ENCODE measurements at places on chromosomes 2 and 18.

GRCh38 chr2:65214361-65214760 is 13.3 kb upstream of the ACTR2 start:
- no peak for DNase-seq

GRCh38 chr2:146912536-146912935 is 932.3 kb upstream of the ACVR2A start:
- no peak for DNase-seq

GRCh38 chr2:231177156-231178025 is 21.0 kb upstream of the ARMC9 start:
- DNase-seq, result no peak

DNA sequence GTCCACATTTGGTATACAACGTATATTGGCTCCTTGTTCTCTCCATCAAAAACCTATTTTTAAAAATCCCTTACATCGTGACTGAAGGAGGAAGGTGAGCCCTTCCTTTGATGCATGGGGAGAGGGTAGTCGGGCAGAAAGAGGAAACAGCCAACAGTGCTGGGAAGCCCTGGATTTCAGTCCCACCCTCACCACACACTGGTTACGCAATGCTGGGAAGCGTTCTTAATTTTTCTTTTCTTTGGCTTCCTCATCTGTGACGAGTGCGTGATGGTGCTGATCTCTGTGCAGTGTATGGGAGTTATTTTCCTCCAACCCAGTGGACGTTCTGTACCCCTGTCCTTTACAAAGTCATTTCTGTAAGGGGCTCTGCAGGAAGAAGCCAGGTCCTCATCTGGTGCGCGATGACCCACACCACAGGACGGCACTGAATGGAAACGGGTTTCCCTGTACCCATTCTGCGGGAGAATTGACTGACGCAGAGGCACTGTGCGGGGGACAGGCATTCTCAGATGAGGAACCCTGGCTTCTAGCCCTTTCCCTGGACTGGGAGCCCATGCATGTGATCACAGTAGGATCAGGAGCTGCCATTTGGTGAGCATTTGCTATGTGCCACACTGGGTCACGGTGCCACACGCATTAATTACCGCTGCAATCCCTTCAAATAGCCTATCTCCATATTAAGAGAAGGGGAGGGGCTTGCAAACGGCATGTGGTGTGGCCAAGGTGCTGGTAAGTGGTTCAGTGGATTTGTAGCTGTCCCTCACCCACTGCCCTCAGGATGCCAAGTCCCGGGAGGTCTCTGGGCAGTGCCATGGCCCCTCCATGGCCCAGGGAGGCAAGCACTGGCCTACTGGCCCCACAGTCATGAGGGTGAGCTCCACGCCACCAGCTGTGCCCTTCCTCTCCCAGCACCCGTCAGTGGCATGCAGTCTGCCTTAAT is 4.3 kb downstream of the COLEC11 start:
- DNase-seq, result no peak

- DNase-seq, result no peak
These were observed 164.9 kb downstream of the SMAD7 start for GRCh38 chr18:48785736-48786454.

DNA sequence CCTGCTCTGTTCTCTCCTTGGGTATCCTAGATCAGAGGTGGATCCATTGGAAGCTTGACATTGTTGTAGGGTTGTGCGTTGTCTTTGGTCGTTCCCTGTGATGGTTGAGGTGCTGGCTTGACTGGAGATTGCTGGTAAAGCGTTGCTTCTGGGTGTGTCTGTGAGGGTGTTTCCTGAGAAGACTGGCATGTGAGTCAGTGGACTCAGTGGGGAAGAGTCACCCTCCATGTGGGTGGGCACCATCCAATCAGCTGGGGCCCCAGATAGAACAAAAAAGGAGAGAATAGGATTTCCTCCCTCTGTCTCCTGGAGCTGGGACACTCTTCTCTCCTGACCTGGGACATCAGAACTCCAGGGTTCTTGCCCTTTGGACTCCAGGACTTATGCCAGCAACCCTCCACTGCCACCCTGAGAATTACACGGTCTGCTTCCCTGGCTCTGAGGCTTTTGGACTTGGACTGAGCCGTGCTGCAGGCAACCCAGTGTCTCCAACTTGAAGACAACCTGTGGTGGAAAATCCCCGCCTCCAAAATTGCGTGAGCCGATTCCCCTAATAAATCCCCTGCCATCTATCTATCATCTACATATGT is 14.8 kb upstream of the REEP1 start:
- no peak for DNase-seq

DNA sequence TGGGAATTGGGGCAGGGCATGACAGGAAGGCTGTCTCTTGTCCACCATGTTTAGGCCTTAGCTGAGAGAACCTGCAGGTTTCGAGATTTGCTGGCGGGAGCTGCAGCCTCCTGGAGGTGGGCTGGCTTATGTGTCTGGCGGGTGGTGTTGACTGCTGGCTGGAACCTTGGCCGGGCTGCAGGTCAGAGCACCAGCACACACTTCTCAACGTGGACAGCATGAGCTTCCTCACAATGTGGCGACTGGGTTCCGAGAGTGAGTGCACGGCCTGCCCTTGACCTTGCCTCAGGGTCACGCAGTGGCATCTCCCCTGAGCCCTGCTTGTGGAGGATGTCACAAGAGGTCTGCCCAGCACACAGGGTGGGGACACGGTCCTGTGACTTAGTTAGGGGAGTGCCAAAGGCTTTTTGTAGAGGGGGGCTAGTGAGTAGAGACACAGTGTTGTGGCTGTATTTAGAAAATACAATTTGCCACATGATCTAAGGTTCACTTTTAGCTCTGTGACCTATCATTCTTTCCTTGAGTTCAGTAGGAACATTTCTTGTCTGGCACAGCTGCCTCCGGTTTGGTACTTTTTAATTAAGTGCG is 134.8 kb downstream of the SEPTIN10 start:
- DNase-seq, result no peak

DNA sequence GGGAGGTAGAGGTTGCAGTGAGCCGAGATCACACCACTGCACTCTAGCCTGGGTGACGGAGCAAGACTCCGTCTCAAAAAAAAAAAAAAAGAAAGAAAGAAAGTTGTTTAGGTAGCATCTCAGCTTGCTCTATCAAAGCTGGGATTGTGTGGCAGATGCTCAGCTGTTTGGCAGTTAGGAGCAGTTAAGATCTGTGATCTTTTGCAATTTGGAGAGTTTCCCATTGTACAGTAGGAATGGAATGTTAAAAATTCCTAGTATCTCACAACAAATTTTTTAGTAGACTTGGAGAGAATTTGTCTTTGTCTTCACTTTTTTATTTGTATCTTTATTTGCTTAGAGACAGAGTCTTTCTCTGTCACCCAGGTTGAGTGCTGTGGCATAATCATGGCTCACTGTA is 122.9 kb upstream of the UNC80 start:
- no peak for DNase-seq

GRCh38 chr2:12057436-12058166 is 311.2 kb downstream of the LPIN1 start:
- no peak for DNase-seq

DNA sequence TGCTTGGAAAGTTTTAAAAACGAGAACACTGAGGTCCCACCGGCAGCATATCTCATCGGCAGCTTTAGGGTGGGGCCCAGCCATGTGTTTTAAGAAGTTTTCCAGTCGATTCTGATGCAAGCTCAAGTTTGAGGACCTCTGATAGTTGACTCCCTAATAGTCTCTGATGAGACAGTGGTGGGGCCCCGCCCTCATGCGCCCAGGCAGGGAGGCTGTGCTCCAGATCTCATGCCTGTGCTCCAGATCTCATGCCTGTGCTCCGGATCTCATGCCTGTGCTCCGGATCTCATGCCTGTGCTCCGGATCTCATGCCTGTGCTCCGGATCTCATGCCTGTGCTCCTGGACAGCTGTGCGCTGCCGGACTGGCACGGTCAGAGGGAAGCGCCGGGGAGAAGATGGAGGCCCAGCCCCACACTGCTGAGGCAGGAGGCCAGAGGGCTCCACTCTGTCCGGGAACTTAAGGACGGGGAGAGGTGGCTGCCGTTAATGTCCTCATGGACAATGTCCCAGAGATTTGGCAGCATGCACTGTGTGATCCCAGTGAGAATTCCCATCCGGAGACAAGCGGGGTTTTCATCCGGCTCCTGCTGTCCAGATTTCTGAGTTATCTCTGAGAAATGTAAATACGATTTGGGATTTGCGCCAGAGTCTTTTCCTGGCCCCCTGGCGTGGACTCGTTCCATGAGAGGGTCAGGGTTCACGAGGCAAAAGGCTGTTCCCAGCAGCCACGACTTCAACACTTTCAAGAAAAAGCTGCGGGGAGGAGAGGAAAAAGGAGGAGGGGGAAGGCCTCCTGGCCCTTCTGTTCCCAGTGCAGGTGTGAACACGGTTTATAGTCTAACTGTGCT is 9.4 kb upstream of the COLEC11 start:
- no peak for DNase-seq

DNA sequence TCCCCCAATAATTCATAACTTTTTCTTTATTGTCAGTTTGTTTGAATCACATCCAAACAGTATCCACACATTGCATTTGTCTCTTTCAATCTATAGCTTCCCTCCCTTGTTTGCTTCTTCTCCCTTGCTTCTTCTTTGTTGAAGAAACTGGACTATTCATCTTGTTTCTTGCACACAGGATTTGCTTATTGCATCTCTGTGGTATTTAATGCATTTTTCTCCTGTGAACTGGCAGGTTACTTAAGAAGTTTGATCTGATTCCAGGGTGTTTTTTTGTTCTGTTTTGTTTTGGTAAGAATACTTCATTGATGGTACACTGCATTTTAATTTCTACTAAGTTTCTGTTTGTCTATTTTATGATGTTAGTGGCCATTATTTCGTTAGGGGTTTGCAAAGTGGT is 166.8 kb downstream of the CAMKMT start:
- no peak for DNase-seq

GRCh38 chr2:33672896-33673295 is 73.8 kb upstream of the FAM98A start:
- DNase-seq, result no peak

GRCh38 chr2:6806604-6807003 is 59.1 kb downstream of the CMPK2 start:
- DNase-seq, result no peak

DNA sequence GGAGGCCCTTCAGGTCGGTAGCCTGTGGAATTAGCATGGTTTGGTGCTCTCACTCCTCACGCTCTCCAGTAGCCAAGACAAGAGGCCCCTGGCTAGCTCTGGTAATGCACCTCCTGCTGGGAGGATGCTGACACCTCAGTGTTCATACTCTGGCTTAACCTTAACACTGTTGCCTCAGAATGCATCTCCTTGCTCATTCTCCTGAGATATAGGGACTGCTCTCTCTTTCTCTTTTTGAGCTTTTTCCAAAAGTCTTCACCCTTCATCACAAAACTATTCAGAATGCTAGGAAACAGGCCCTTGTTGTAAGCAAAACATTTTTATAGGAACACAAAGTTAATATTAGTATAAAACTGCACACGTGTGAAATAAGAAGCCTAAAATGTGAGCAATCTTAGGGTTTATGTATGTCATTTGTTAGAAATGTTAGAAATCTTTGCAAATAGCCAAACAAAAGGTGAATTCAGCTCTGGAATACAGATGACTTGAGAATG is 17.3 kb upstream of the IMPA2 start:
- no peak for DNase-seq

GRCh38 chr2:58514252-58514651 is 273.1 kb upstream of the FANCL start:
- no peak for DNase-seq

DNA sequence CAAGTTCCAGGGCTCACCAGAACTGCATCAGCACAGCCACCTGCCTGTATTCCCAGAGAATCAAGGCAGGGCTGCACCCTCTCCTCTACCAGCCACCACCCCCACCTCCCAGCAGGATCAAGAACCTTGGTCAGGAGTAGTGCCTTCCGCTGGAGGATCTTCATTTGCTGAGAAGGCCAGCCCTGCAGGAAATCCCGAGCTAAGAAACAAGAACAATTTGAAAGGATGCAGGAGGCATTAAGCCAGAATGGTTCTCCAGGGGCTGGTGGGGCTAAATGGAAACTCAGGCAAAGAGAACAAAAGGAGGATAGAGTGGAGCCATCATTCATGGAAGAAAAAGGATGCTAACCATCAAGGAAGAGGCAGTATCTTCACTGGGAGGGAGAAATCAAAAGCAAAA is 147.3 kb upstream of the SLC14A2 start:
- no peak for DNase-seq

DNA sequence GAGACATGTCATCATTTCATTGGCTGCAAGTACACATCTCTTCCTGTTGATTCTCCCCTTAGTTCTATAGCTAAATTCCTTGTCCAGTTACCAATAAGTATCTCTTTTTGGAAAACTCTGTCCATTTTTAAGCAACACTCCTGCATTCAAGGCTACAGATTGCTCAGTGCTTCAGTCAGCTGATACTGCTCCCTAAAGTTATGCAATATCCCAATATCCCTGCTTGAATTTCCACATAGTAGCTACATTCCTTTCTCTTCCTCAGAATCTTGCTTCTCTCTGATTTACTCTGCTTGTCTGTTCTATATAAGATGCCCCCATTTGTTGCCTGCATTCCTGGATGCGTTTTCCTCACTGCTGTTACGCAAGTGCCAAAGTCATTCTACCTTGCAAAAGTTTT is 109.8 kb downstream of the PARD3B start:
- DNase-seq, result no peak

- no peak for DNase-seq
These were observed 54.7 kb downstream of the DTNB start for GRCh38 chr2:25618676-25619075.

GRCh38 chr2:222609381-222609780 is 46.5 kb downstream of the FARSB start:
- DNase-seq, result no peak

DNA sequence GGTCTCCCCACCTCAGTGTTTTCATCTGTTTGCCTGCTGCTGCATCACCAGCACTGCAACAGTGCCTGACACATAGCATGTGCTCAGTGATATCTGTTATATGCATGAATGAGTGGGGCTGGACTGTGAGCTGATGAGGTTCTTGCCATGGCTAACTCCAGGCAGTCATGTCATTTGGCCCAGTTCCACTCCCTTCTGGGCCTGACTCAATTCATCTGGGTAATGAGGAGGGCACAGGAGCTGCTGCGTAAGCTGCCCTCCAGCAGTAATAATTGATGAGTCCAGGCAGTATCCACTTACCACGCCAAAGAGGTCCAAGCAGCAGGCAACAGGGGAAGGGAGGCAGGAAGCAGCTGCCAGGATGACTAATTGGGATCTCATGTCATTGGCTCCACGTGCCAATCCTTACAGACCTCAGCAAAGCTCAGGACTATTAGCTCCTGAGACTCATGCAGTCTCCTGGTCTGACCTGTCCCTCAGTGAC is 34.1 kb upstream of the MAT2A start:
- DNase-seq, result no peak

- DNase-seq, result no peak
These were observed 24.6 kb downstream of the FECH start for GRCh38 chr18:57561728-57562423.

DNA sequence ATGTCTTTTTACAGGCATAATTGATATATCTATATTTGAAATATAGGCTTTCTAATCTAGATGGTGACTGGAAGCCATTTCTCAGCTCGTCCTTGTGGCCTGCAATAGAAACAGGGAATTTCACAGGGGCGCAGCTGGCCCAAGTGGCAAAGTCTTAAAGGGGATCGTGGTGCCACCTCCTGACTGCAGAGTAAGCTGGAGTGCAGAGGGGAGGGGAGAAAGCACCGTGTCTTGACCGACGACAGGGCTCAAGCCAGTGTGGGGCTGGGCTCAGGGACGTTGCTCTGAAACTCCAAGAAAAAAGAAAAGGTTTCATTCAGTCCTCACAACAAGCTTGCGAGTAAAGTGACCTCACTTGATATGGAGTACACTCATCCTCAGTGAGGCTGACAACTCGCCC is 255.1 kb downstream of the DCDC2C start:
- DNase-seq, result no peak

GRCh38 chr2:74806920-74807319 is 27.0 kb upstream of the HK2 start:
- no peak for DNase-seq

- no peak for DNase-seq
These were observed 98.0 kb upstream of the SLC14A2 start for GRCh38 chr18:45517181-45517741.
